A549 (cell line): ENCODE measurements at places on chromosomes 7 and 10. TPM values are rescaled to one million over a fixed set of nuclear protein-coding genes. Genes with fewer than 3 reads are reported as not detected.
A peak's percentile ranks its signal among the peaks of the same experiment; 100 is the strongest.

Gene DLG5
- 28.0 to 30.9 TPM (median 29.4 TPM) in 3 replicates for polyA plus RNA-seq

Gene C10orf90
- 1.7 to 2.2 TPM (median 2.0 TPM) in 3 replicates for polyA plus RNA-seq

Gene CYP26C1
- not detected in 3 replicates for polyA plus RNA-seq

Gene EPHB6
- polyA plus RNA-seq = 0.14 to 0.37 TPM (median 0.22 TPM) in 3 replicates

Gene CLRN3
- polyA plus RNA-seq = 0.08 TPM in 1 of 3 replicates, not detected in the others

Gene DHTKD1
- polyA plus RNA-seq = 10.3 to 11.9 TPM (median 11.1 TPM) in 3 replicates

Gene LIPK
- not detected in 3 replicates for polyA plus RNA-seq

Gene ADARB2
- not detected in 3 replicates for polyA plus RNA-seq

Gene GATA3
- polyA plus RNA-seq = 3.5 to 4.7 TPM (median 4.0 TPM) in 3 replicates

Gene SNCG
- polyA plus RNA-seq = 7.4 to 9.9 TPM (median 8.4 TPM) in 3 replicates

Gene ACTL6B
- polyA plus RNA-seq = not detected in 3 replicates

Gene GHRHR
- not detected in 3 replicates for polyA plus RNA-seq

DNA sequence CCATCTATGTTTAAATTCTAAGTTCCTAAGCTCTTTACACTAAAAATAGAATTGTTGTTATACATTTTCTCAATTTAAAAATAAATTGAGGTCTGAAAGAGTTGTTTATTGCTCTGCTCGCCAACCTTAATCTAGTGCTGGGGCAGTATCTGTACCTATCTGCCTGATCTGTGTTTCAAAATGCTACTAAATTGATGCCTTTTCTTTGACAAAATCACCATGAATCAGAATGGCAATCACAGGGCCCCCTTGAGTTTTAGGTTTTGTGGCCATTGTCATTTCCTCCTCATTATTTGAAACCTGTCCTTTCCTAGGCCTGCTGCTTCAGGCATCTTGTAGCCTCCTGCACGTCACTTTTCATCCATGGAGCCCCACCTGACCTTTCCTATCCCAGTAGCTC lies 301.5 kb downstream of the EXOC4 start:
- no peak for DNase-seq

DNA sequence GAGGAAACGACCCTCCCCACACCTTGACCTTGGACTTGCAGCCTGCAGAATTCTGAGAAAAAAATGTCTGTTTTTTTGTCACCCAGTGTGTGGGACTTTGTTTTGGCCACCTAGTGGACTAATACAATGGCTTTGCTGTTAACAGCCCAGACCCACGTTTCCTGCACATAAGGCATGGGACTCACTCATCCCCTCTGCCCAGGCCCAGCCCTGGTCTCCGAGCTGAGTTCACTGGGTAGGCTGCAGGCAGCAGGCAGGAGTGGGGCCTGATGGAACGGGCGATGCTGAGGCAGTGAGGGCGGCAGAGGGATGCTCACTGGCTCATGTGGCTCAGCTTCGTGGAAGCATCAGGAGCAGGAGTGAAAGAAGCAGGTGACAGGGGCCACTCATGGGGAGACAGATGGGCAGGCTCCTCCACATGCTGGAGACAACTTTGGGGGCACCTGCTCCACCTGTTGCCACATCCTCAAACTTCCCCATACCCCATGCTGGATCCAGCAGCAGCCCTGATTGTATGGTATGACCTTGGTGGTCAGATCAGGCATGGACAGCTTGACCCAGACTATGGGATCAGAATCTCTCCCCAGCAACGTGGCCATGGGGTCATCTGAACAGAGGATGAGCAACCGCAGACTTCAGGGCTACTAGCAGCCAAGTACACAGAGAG lies 65.8 kb upstream of the ANTXRL start:
- DNase-seq = no peak

DNA sequence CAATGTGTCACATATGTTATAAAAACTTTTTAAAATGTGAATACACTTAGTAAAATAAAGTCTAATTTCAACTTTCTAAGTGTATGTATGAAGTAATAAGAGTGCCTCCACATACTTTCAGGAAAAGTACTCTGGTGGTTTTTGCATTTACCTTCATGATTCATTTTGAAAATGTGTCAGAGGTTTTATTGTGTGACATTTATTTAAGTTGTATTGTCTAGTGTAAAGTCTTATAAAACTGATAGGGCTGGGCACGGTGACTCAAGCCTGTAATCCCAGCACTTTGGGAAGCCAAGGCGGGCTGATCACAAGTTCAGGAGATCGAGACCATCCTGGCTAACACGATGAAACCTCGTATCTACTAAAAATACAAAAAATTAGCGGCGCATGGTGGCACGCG lies 226.5 kb downstream of the ITGB1 start:
- no peak for DNase-seq

- DNase-seq = no peak
These were observed 6.6 kb upstream of the REPIN1 start for GRCh38 chr7:150361807-150362621.

DNA sequence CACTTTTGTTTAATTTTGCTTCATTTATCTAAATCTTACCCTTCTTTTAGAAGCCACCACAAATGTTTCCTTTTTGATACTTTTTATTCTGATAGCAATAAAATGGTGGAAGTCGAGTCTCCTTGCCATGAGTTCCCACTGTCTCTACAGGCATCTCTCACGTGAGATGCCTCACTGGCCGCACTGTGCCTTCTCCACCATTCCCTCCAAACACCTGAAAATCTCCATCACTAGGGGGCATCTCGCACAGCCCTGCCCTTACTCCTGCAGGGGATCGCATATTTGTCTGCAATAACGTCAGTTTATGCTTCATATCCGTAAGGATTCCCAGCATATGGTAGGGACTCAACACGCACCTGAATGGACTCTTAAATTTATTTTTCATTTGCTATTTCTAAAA lies 56.3 kb upstream of the NCAPG2 start:
- no peak for DNase-seq

GRCh38 chr7:151415375-151416105 lies 5.7 kb upstream of the WDR86 start:
- no peak for DNase-seq

DNA sequence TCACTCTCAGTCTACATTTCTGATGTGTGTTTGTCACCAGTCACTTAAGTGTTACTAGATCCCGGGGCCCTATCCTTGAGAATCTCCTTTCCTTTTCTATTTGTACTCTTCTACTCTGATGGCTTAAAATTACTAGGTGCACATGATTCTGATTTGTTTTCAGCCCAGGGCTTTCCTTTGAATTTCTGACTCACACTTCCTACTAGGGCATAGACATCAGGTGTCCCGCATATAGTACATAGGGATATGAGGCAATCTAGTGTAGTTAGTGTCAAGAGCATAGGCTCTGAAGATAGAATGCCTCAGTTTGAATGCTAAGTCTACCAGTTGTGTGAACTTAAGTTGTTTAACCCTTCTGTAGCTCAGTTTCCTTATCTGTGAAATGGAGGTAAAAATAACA lies 49.4 kb upstream of the LRRN3 start:
- DNase-seq = no peak

DNA sequence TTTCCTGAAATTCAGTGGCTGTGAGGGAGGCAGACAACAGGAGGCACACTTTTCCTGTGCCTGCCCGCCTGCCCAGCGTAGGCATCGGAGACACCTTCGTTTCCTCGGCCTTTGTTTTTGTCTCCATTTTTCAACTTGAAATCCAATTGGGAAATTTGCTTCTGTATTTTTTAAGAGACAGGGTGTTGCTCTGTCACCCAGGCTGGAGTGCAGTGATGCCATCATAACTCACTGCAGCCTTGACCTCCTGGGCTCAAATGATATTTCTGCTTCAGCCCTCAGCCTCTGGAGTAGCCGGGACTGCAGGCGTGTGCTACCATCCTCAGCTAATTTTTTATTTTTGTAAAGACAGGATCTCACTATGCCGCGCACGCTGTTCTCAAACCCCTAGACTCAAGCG lies 116.8 kb downstream of the CYTH3 start:
- DNase-seq = no peak

GRCh38 chr10:33262871-33263270 lies 71.6 kb downstream of the NRP1 start:
- no peak for DNase-seq

DNA sequence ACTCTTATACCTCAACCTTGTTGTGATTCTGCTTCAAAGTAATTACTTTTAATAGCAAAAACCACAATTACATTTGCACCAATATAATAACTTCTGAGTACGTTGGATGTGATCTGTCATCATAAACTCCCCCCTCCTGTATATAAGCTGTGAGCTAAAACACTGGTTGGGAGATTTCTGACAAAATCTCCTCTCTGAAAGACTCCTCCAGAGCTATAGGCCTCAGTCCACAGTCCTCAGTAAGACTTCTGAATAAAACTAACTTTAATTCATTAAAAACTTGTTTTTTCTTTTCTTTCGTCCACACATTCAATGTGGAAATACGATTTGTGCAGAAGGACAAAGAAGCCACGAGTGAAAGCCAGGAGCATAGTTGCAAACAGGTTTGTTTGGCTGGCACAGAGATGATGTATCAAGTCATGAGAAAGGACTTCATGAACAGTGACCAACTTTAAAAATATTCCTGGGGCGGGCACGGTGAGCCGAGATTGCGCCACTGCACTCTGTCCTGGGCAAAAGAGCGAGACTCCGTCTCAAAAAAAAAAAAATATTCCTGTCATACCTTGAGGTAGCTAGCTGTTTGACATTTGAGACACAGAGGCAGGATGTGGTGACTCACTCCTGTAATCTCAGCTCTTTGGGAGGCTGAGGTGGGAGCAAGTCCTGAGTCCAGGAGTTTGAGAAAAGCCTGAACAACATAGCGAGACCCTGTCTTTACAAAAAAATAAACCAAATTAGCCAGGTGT lies 91.1 kb upstream of the ARHGAP21 start:
- DNase-seq = peak; percentile 32

DNA sequence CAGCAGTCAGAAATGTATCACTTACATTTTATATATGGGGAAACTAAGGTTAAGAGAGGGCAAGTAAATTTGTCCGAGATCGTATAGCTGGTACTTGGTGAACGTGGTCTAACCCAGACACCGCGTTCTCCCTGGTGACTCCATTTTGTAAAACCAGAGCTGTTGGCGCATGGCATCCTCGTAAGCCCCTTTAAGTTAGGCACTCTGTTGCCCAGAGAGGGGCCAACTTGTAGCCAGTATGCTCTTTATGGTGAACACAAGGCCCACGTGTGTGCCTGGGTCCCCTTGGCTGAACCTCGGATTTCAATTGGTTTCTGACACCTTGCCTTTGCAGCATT lies 39.7 kb upstream of the ZNF518A start:
- no peak for DNase-seq

GRCh38 chr7:2325162-2325561 lies 10.9 kb upstream of the SNX8 start:
- no peak for DNase-seq

GRCh38 chr10:102120991-102121738 lies 997 bp upstream of the LDB1 start:
- DNase-seq = no peak

- DNase-seq = no peak
These were observed 57.1 kb downstream of the AOAH start for GRCh38 chr7:36667007-36667745.

- peak; percentile 39 for DNase-seq
These were observed 552 bp downstream of the IL15RA start for GRCh38 chr10:5976512-5977470.

DNA sequence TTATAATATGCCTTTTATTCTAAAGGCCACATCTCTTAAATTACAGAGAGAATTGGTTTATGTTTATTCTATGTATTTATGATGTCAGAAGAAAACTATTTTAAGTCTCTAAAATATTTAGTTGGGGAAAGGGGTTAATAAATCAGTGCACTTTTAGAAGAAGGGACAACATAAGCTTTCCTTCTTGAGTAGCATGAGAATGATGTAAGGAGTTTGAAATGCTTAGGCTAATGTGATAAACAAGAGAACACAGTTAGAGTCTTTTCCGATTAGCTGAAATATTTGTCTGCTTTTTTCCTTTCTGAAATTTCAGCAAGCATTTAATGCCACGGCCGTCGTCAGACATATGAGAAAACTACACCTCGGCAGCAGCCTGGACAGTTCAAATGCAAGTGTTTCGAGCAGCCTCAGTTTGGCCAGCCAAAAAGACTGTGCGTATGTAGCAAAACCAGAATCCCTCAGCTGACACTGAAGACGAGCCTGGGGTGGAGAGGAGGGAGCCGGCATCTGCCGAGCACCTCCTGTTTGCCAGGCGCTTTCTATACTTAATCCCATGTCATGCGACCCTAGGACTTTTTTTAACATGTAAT lies 176.2 kb downstream of the CCDC3 start:
- DNase-seq = no peak

DNA sequence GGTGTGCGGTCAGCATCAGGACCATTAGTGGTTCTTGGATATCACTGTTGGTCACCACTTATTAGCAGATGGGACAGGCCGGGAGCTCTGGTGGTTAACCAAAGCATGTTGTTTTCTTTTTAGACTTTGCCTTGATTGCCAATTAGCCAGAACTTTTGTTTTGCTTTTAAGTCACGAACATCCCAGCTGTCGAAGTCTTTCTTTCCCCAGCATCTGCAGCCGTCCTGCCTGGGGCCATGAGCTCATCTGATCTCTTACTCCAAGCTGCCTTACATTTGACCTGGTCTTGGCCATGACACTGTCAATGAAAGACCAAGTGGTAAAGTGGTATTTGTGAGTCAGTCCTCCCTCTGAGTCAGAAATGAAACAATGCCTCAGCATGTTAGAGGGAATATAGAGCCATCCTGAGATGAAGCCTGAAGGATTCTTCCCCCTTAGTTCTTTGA lies 53.9 kb upstream of the CREB5 start:
- peak; percentile 31 for DNase-seq

DNA sequence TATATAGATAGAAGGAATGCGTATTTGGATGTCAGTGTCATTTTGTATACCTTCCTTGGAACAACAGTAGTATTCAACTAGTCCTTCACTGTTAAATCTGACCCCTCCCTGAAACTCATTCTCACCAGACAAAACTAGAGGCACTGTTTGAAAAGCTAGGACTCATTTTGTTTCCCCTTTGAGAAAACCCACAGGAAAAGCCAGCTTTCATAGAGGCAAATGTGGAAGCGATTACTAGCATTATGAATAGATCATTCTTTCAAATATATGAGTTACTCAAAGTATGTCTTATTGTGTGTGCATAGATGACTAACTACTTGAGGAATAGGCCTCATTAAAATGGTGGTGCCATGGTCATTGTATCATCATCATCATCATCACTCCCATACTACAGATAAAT lies 1.9 kb upstream of the ASB15 start:
- DNase-seq = no peak

GRCh38 chr10:9766762-9767161 lies 1250.9 kb upstream of the CELF2 start:
- no peak for DNase-seq

DNA sequence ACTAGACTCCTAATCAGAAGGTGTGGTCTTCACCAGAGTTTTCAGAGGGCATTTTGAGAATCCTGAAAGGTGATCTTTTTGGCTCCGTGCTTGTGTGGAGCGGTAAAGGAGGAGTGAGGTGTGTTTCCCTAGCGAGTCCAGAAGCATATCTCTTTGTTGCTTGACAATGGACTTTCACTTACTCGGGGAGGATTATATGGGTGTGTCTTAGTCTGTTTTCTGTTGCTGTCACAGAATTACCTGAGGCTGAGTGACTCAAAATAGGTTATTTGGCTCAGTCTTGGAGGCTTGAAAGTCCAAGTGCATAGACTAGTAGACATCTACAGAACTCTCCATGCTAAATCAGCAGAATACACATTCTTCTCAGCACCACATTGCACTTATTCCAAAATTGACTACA lies 57.9 kb downstream of the AKR1C4 start:
- DNase-seq = no peak

GRCh38 chr7:32056767-32057166 lies 13.4 kb downstream of the PDE1C start:
- DNase-seq = no peak

GRCh38 chr10:82464966-82465365 lies 590.0 kb downstream of the NRG3 start:
- no peak for DNase-seq

- DNase-seq = no peak
These were observed 36.5 kb downstream of the NPS start for GRCh38 chr10:127585519-127586023.
